ENCODE measurements at places on chromosomes 5 and 9. TPM values are rescaled to one million over a fixed set of nuclear protein-coding genes. Genes with fewer than 3 reads are reported as not detected.

PCDHGB6 gene
- 0.13 TPM for total RNA-seq

TAF1L gene
- total RNA-seq, result not detected

SH2D3C gene
- total RNA-seq, result 0.06 TPM

UGCG gene
- 20.0 TPM for total RNA-seq

CDH6 gene
- 0.09 TPM for total RNA-seq

ELAVL2 gene
- total RNA-seq, result not detected

DBH gene
- total RNA-seq, result not detected

PLPPR1 gene
- total RNA-seq, result not detected

TBC1D2 gene
- 8.2 TPM for total RNA-seq

AMBP gene
- total RNA-seq, result 7.7 TPM

TYRP1 gene
- total RNA-seq, result not detected

LCN2 gene
- 3.8 TPM for total RNA-seq

TAF11L5 gene
- not detected for total RNA-seq

PCDHB16 gene
- total RNA-seq, result 0.06 TPM

ZNF367 gene
- 4.8 TPM for total RNA-seq

PCDHB8 gene
- 0.32 TPM for total RNA-seq

SH3GL2 gene
- 0.09 TPM for total RNA-seq

SV2C gene
- not detected for total RNA-seq

SLC36A3 gene
- not detected for total RNA-seq

BTNL3 gene
- not detected for total RNA-seq

NTNG2 gene
- 1.6 TPM for total RNA-seq

CDKN2B-AS1 gene
- not detected for total RNA-seq

NXNL2 gene
- 0.31 TPM for total RNA-seq

SHB gene
- total RNA-seq, result 53.8 TPM

PCDHGB7 gene
- total RNA-seq, result 0.05 TPM

LMNB1 gene
- total RNA-seq, result 81.4 TPM

PROB1 gene
- total RNA-seq, result 0.17 TPM

CCDC183 gene
- total RNA-seq, result 0.16 TPM

ANKRD31 gene
- 0.03 TPM for total RNA-seq

ROPN1L gene
- total RNA-seq, result 1.9 TPM

NSMF gene
- total RNA-seq, result 47.2 TPM

JAKMIP2 gene
- total RNA-seq, result not detected

SPOCK1 gene
- 14.2 TPM for total RNA-seq

NUTM2G gene
- not detected for total RNA-seq

AQP3 gene
- 19.7 TPM for total RNA-seq

PLAA gene
- total RNA-seq, result 31.4 TPM
